EL (cell line): ENCODE measurements at places on chromosomes 4 and X.

GRCh38 chr4:74291471-74291870 is 16.8 kb upstream of the EPGN start:
- no peak for DNase-seq

GRCh38 chr4:180560896-180561295 is 1682.3 kb upstream of the TENM3 start:
- no peak for DNase-seq

GRCh38 chr4:160044693-160045092 is 941.8 kb downstream of the RAPGEF2 start:
- no peak for DNase-seq

- peak; percentile 28 for DNase-seq
These were observed 260.6 kb downstream of the NKX6-1 start for GRCh38 chr4:84238247-84239090.

DNA sequence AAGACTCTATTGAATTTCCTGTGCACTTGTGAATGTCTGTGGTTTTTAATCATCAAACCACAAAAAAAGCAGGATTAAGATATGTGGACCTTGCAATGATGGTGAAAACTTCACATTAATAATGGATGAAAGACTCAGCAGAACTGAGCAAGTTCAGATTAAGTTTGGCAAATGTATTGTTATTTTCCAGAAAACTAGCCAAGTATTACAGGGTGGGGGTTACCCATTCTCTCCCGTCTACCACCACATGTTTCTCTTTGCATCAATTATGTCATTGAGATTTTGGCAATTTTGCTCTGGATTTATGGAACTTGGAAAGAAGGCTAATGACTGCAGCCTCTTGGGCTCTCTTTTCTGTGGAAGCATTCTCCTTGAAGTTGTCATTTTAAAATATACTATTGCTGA is 577.1 kb downstream of the ANKRD50 start:
- peak; percentile 41 for DNase-seq

GRCh38 chrX:141439651-141440050 is 144.9 kb downstream of the SPANXA1 start:
- no peak for DNase-seq

DNA sequence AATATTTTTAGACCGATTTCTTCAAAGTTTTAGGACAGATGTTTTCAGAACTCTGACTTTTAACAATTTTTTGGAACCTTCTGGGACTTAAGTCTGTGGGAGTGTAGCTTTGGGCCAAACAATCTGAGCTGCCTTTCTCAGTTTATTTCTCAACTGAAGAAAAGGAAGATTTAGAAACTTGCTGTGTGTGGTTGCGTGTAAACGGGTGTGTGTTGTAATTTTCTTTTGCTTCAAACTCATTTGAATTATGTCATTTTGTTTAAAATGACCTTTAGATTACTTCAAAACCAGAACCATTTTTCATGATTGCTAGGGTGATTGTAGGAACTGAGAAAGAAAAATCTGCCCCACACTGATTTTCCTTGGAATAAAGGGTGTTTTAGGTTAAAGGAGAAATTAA is 577.7 kb upstream of the GALNTL6 start:
- DNase-seq, result no peak

DNA sequence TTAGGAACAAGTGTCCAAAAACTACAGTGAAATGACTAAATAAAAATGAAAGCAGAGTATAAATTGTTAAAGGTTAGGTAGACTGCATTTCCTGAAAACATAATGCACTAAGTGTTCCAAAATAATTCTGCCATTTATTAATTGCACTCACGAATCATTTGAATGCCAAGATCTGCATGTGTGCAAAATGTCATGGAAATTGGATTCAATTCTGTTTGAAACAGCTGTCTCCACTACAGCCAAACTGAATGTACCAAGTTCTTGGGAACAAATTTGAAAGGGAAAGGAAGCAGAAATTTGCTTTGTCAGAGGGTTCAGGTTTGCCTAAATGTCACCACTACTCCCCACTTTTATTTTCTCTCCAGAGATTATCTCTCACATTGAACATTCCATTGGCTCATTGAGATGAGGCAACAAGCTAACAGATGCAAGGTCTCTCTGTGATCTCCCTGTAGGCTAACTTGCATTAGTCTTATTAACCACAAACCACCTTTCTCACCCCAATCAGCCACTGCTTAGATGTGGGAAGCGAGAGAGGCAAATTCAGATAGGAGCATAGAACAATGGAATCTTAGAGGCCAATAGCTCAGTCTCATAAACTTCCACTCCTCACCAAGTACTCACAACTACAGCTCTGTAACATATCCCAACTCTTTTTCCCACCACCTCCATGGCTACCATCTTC is 226.6 kb downstream of the KDR start:
- DNase-seq, result peak; percentile 41

- DNase-seq, result no peak
These were observed 1368.4 kb upstream of the ADGRL3 start for GRCh38 chr4:59831746-59832145.

- DNase-seq, result peak; percentile 53
These were observed 61.1 kb upstream of the C1QTNF7 start for GRCh38 chr4:15366721-15367120.

DNA sequence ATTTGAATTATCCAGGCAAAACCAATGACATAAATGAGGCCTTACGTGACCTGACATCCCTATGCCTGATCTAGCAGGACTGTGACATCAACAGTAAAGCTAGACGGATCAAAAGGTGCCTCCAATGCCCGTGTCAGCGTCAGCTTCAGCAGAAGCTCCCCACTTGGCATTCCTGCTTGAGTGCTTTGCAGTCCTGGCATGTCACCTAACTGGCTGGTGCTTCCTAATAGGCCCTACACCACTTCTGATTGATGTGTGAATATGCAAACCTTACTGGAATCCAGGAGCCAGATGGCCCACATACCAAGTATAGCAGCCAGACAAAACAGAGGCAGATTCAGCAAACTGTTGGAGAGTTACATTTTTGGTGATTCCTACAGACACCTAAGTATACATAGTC is 224.2 kb downstream of the DMD start:
- DNase-seq, result no peak

DNA sequence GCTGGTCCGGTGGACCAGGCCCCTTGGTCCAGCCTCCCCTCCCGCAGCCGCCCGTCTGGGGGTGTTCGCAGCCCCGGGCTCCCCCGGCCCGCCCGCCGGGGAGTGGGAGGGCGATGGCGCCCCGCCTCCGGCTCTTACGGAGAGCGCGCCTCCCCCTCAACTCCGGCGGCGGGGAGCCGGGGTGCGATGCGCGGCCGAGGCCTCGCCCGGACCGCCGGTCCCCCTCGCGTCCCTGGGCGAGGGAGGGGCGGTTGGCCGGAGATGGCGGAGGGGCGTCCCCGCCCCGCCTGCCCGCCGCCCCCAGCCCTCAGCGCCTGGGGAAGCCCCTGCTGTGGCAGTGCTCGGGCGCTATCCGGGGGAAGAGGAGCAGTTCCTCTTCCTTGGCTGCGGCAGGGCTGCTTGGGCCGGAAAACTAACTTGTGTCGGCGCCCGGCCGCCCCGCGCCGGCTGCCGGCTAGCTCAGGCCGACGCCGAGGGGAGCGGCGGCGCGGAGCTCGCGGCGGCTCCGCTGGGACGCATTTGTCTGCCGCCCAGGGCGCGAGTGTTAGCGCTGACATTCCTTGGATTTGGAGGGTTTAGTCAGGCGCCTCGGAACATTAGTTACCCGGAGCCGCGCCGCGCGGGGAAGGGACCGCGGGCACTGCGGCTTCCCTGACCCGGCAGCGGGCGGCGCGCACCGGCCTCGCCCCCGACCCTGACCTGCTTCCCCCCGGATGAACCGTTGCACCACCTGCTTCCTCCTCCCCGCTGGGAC is 994 bp downstream of the GALNT7 start:
- DNase-seq, result peak; percentile 64

DNA sequence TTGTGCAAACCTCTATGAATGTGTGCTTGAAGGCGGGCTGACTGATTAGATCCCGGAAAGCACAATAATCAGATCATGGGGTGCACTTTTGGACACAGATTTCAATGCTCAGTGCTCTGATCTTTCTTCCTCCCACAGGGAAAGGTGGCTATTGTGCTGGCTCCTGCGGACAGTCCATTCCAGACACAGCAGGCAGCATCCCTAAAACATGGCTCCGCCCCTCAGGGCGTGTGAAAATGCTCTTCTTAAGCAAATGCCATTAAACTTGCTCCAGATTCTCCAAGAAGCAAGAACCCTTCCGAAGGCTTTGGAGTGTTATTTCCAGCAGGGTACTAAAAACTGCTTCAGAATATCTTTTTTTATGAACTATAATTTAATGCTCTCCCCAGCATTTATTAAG is 100.0 kb downstream of the SLC2A9 start:
- no peak for DNase-seq

- DNase-seq, result no peak
These were observed 19.4 kb upstream of the ATP8A1 start for GRCh38 chr4:42676066-42676951.

DNA sequence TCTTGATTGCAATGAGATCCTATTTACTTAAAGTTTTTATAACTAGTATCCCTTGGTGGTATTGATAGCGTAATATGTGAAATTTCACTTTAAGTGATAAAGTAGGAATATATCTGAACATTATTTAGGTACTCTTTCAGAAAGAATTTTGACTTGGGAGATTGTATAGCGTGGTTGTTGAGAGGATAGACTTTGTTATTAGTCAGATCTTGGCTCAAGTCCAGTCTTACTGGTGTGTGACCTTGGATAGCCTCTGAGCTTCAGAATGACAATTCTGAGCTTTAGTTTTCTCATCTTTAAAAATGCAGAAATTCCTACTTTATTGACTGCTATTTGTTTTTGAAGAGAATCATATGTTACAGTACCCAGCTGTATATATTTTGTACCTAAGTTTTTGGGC is 32.6 kb downstream of the DCK start:
- DNase-seq, result peak; percentile 89

DNA sequence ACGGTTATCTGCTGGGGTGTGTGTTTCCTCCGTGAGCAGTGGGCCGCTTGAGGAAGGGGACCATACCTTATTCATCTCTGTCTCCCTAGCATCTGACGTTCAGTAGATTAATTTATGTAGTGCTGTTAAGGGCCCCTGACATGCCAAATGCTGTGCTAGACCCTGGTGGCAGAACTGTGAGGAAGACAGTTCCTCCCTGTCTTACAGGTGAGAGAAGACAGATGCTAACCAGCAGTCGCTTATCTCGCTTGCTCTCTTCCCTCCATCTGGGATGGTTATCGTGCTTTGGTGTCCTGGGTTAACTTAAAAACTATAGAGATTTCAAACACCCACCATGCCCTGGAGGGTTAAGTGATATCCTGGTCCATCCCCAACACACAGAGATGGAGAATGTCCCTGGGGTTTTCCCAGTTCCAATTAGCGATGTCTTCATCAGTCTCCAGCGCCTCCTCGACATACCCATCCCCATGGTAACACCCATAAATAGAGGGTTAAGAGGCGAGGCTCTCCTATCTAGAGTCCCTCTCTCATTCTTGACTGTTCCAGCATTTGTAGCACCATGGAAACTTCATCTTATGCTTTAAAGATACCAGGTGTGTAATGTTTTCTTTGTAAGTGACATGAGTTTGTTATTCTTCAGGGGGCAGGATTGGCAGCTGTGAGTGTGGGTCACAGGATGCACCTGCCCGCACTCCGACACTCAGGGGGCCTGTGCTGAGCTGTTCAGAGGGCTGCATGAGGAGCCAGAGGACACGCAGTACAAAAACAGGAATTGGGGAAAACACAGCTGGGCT is 135.2 kb downstream of the STK32B start:
- no peak for DNase-seq

GRCh38 chr4:94507708-94508107 is 56.0 kb downstream of the PDLIM5 start:
- peak; percentile 89 for DNase-seq

- DNase-seq, result no peak
These were observed 70.8 kb downstream of the STIM2 start for GRCh38 chr4:26931451-26931850.

DNA sequence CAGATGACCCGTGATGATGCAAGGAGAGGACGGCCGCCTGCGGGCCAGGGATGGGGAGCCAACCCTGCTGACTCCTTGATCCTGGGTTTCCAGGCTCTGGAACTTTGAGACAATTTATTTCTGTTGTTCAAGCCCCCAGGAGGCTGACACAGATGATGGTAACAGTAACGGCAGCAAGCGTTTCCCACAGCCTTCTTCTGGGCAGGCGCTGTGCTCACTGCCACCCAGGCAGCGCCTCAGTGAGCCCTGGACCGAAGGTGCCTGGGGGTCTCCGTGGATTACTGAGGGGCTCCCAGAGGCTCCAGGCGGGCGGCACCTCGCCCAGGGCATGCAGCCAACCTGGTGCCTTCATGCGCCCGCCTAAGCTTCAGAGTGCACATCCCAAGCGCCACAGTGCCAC is 103.9 kb upstream of the AFAP1 start:
- DNase-seq, result no peak

GRCh38 chr4:107098401-107098800 is 62.3 kb upstream of the DKK2 start:
- no peak for DNase-seq

DNA sequence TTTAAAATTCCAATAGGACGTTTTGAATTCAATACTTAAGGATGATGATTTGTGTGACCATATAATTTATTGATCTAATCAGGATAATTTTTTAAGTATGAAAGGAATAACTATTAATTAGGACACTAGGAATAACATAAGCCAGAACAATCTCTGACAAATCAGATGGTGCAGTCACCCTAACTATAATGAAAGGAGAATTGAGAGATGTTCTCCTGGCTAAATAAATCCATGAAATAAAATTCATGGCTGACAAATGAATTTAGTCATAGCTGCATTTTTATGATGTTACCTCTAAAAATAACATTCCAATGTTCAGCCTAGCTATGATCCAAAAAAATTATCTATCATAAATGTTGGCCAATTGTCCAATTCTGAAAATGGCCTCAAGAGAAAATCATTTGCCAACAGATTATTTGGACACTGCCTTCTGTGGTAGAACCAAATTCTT is 190.6 kb upstream of the NEIL3 start:
- peak; percentile 80 for DNase-seq

DNA sequence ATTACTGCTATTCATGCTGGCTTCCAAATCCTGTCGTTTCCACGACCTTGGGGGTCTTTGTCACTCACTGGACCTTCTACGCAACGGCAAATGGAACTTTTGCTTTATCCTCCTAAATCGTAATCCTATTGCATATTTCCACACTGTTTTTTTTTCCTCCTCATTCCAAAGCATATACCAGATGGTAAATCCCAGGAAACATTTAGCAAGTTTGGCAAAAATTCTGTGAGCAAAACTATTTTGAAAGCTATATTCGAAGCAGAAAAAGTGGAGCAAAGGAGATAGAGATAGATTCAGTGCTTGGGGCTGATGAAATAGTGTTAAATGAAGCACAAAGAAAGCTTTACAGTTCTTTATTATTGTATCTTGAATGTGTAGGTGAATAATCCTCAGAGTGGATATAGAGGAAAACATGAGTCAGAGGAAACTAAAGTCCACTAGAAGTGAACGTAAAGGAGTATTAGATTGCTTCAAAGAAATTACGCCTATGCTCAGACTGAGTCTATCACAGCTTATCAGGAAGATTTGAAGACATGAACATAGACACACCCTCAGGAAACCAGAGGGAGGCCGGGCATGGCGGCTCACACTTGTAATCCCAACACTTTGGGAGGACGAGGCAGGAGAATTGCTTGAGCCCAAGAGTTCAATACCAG is 50.2 kb upstream of the FAM9A start:
- DNase-seq, result no peak
